Hepatocyte (in vitro differentiated cells): ENCODE measurements at places on chromosomes 5 and 9. TPM values are rescaled to one million over a fixed set of nuclear protein-coding genes. Genes with fewer than 3 reads are reported as not detected.

IL9 gene
- not detected in 2 replicates for total RNA-seq

DNAI1 gene
- 0.57 TPM in 1 of 2 replicates, not detected in the other for total RNA-seq

PCDHGA3 gene
- total RNA-seq, result not detected in 2 replicates

CNTFR gene
- 2.1 and 4.7 TPM in 2 replicates for total RNA-seq

CAMK2A gene
- 0.88 and 2.6 TPM in 2 replicates for total RNA-seq

IL7R gene
- 0.40 and 1.1 TPM in 2 replicates for total RNA-seq

DOCK2 gene
- total RNA-seq, result 0.48 and 0.60 TPM in 2 replicates

PCDHGB3 gene
- not detected in 2 replicates for total RNA-seq

GHR gene
- total RNA-seq, result 22.5 and 24.3 TPM in 2 replicates

SLC25A2 gene
- total RNA-seq, result 0.50 and 1.7 TPM in 2 replicates

FAM163B gene
- 0.68 and 1.0 TPM in 2 replicates for total RNA-seq

NTNG2 gene
- 0.20 and 1.8 TPM in 2 replicates for total RNA-seq

NUTM2G gene
- total RNA-seq, result 0.13 and 0.32 TPM in 2 replicates

SPINK7 gene
- not detected in 2 replicates for total RNA-seq

TERT gene
- not detected in 2 replicates for total RNA-seq

CAPSL gene
- total RNA-seq, result not detected in 2 replicates

SEMA5A gene
- 21.7 and 27.0 TPM in 2 replicates for total RNA-seq

PTGR1 gene
- total RNA-seq, result 290 and 318 TPM in 2 replicates

AHRR gene
- 1.8 and 2.6 TPM in 2 replicates for total RNA-seq

TMEM232 gene
- total RNA-seq, result 2.4 TPM in 2 replicates

OR1L6 gene
- total RNA-seq, result not detected in 2 replicates

PCDHGA8 gene
- 1.00 and 1.5 TPM in 2 replicates for total RNA-seq

C9 gene
- 0.47 and 0.76 TPM in 2 replicates for total RNA-seq

ASTN2 gene
- total RNA-seq, result 8.4 and 11.2 TPM in 2 replicates

EIF4E1B gene
- not detected in 2 replicates for total RNA-seq

WDR31 gene
- 1.4 and 3.7 TPM in 2 replicates for total RNA-seq

ANXA2R gene
- total RNA-seq, result 0.93 and 4.4 TPM in 2 replicates

NIM1K gene
- total RNA-seq, result not detected in 2 replicates

WASHC1 gene
- 5.4 and 5.7 TPM in 2 replicates for total RNA-seq

NMUR2 gene
- total RNA-seq, result 0.40 TPM in 1 of 2 replicates, not detected in the other

TMC1 gene
- 0.20 TPM in 1 of 2 replicates, not detected in the other for total RNA-seq

SPEF2 gene
- 5.1 and 5.7 TPM in 2 replicates for total RNA-seq

TICAM2 gene
- total RNA-seq, result 2.1 TPM in 1 of 2 replicates, not detected in the other

PCDHGA9 gene
- 1.1 and 1.2 TPM in 2 replicates for total RNA-seq

SNCB gene
- not detected in 2 replicates for total RNA-seq

PCDHGB7 gene
- 6.9 and 8.8 TPM in 2 replicates for total RNA-seq

FBXO10 gene
- total RNA-seq, result 10.2 and 12.5 TPM in 2 replicates

WDR38 gene
- total RNA-seq, result not detected in 2 replicates

TLX3 gene
- total RNA-seq, result not detected in 2 replicates

ASS1 gene
- total RNA-seq, result 292 and 321 TPM in 2 replicates

ROR2 gene
- total RNA-seq, result 24.7 and 29.5 TPM in 2 replicates

CDX1 gene
- 54.6 and 58.2 TPM in 2 replicates for total RNA-seq

FST gene
- 15.3 and 18.4 TPM in 2 replicates for total RNA-seq

CD72 gene
- 1.9 and 2.0 TPM in 2 replicates for total RNA-seq

SPOCK1 gene
- total RNA-seq, result 5.6 and 7.7 TPM in 2 replicates

HAVCR2 gene
- total RNA-seq, result 0.84 and 1.7 TPM in 2 replicates

SEPTIN8 gene
- 41.9 and 46.9 TPM in 2 replicates for total RNA-seq

GCNT4 gene
- total RNA-seq, result 7.9 and 8.3 TPM in 2 replicates

BTNL3 gene
- 25.9 and 31.3 TPM in 2 replicates for total RNA-seq

PPIC gene
- total RNA-seq, result 80.4 and 91.0 TPM in 2 replicates

CER1 gene
- 0.53 TPM in 1 of 2 replicates, not detected in the other for total RNA-seq

FGFR4 gene
- 90.2 and 121 TPM in 2 replicates for total RNA-seq

FOXD4L5 gene
- total RNA-seq, result 0.04 TPM in 1 of 2 replicates, not detected in the other

GABRA1 gene
- total RNA-seq, result 0.16 and 0.30 TPM in 2 replicates
